ENCODE measurements at places on chromosomes 7 and 10.

DNA sequence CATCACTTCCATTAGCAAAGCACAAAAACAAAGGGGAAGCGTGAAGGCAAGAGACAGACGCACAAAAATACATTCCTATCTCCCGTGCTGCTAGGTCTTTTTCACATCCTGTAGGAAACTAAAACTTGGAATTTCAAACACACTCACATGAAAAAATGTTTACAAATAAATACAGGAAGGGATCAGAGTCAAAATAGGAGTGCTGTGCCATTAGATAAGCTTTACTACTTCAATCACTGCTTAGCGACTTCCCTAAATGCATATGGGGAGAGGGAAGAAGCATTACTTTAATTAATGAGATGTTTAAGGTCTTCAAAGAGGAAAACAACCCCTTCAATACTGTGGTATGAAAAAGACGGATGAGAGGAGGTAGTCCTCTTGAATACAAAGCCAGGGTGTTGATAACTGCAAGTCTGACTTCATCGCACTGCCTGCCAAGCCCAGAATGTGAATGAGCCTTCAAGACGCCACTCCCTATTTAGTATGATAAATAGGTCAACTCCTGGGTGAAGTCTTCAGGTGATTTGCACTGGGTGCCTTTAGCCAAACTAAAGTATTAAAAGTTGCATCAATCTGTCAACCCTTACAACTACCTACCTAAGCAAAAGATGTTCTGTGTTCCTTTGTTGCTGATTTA lies 13.9 kb downstream of the PARD3 start:
- DNase-seq: no peak

DNA sequence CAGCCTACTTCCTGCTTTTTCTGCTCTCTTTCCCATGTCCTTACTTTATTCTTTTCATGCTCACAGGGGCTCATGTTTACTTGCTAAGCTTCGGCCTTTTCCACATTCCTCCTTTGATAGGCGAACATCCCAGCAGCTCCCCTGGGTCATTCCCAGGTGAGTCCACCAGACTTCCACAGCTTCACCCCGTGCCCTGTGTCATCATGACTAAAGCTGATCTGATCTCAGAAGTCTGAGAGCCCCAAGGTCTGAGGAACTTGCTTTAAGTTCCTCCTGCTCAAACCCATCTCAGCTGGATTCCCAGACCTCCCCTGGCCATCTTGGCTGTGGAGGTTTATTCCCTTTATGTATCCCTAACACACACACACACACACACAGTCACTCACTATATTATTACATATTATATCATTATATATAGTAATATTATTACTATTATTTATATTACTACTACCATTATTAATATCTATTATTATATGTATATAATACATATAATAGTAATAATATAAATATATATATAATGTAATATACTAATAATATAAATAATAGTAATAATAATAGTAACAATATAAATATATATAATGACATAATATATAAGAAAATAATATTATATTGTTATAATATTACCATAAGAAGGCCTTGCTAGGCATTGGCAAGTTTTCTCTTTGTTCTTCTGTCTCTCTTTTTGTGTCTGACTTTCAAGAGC lies 295.9 kb downstream of the PTEN start:
- DNase-seq: no peak

DNA sequence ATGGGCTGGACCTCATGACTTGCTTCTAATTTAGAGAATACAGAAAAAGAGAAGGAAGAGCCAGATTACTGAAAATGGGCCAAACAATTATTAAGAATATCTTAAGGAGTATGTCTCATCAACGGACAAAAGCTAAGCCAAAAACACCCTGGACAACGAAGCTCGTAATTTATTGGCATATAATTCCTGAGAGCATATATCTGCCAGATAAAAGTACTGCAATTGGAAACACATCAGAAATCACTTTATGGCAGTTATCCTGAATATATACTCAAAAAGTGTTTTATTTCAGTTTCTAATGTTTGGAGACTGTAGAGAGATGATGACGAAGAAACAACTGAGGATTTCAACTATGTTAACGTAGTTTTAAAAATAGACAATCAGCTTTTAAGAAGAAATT lies 211.8 kb downstream of the CSTF2T start:
- DNase-seq: no peak

DNA sequence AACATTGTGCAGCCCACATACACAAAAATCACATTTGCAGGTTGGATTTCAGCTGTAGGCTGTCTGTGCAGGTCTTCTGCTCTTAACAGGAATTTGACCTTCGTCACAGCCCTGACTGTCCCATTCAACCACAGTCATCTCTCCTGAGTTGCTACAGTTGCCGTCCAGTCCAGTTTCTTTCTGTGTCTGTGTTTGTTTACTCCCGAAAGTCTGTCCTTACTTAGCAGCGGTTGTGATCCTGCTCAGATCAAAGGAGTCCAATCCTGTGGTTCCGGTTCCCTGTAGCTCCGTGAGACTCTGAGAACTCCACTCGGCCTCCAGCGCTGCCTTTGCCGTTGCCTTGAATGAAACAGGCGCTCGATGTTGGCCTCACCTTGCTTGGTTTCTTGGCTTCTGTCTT lies 111.6 kb upstream of the GATA3 start:
- DNase-seq: no peak

DNA sequence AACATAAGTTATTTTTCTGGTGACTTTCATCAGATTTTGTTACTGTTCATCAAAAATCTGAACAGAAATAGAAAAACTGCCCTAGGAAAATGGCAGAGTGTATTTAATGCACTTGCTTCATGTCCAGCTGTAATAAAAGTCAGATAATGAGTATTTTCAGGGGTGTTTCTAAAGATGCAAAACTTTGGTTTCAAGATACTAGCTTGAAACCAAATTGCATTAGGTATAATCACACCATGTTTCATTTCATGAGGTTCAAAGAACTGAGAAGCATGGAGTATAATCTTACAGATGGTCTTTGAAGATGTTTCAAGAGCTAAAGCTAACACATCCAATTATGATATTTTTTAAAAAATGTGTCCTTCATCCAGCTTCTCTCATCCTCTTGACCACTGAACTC lies 128.9 kb downstream of the NRCAM start:
- DNase-seq: no peak

- DNase-seq: no peak
Measured at GRCh38 chr7:46424934-46425333, 503.9 kb upstream of the IGFBP3 start.

GRCh38 chr10:123385508-123386080 lies 231.4 kb downstream of the BUB3 start:
- no peak for DNase-seq

DNA sequence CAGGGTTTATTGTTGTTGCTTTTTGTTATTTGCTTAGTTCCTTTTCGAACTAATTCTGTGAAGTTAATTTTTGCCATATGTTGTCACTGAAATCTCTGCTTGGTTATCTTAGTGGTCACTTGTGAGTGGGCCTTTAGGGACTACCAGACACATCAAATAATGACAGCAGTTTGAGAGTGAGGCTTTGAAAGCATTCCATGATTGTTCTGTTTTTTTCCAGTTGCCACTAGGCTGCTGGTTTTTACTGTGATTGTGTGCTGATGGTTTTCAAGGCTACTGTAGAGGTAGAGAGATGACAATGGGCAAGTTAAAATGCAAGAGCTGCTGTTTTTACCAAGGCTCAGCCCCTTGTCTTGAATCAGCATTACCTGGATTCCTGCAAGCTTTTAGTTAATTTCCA lies 20.0 kb downstream of the SEPTIN7 start:
- no peak for DNase-seq

GRCh38 chr10:83522881-83523386 lies 616.4 kb upstream of the GHITM start:
- DNase-seq: no peak

GRCh38 chr10:51030480-51030879 lies 43.8 kb upstream of the PRKG1 start:
- no peak for DNase-seq

- no peak for DNase-seq
Measured at GRCh38 chr7:25891591-25891990, 260.4 kb upstream of the NFE2L3 start.

GRCh38 chr7:79227044-79227443 lies 226.4 kb downstream of the MAGI2 start:
- DNase-seq: no peak

DNA sequence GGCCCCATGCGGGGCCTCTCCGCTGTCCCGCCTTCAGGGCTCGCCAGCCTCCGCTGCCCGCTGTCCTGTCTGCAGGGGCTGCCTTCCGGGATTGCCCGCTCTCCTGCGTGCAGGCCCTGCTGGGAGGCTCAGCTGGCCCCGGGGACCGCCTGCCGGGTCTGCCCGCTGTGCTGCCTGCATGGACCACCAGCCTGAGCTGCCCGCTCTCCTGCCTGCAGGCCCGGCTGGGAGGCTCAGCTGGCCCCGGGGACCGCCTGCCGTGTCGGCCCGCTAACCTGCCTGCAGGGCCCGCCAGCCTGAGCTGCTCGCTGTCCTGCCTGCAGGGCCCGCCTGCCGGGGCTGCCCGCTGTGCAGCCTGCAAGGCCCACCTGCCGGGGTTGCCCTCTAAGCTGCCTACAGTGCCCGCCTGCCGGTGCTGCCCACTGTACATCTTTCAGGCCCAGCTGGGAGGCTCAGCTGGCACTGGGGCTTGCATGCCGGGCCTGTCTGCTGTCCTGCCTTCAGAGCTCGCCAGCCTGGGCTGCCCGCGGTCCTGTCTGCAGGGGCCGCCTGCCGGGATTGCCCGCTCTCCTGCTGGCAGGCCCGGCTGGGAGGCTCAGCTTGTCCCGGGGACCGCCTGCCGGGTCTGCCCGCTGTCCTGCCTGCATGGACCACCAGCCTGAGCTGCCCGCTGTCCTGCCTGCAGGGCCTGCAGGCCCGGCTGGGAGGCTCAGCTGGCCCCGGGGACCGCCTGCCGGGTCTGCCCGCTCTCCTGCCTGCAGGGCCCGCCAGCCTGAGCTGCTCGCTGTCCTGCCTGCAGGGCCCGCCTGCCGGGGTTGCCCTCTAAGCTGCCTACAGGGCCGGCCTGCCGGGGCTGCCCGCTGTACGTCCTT lies 165.1 kb downstream of the GLRX3 start:
- DNase-seq: peak; percentile 24

- no peak for DNase-seq
Measured at GRCh38 chr7:47186316-47186715, 395.6 kb downstream of the TNS3 start.

DNA sequence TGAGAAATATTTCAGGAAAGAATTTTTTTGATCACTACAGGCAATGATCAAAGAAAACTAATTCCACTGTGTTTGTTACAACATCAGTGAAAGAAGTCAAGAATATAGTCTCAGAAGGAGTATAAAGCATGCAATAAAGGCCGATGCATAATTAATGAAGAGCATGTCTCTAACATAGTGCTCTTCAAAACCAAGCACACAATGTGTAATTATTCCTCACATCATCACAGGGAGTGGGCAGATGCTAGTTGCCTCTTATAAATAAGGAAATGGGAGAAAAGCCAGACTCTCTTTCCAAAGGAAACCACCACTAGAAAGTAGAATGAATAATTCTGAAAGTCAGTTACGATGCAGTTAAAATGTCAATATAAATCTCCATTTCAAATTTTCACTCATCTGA lies 220.1 kb downstream of the TEX36 start:
- DNase-seq: no peak

DNA sequence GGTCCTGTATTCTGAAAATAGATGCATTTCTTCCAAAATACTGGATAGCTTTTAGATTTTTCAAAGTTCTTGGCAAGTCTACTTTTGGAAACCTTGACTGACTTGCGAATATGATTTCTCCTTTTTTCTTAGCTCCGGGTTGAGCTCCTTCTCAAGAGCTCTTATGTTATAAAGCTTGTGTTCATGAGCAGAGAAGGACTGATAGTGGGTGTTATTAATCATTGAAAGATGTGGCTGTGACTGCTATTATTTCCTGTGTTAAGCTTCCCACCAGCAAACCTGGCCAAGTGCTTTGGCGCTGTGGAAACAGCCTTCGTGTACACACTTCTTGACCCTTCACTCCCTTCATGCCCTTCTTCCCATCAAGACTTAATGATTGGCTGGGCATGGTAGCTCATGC lies 98.2 kb downstream of the KIAA1217 start:
- DNase-seq: no peak

- no peak for DNase-seq
Measured at GRCh38 chr7:136018104-136018503, 40.9 kb upstream of the MTPN start.

- DNase-seq: peak; percentile 38
Measured at GRCh38 chr10:133378251-133379096, 588 bp upstream of the PAOX start.

DNA sequence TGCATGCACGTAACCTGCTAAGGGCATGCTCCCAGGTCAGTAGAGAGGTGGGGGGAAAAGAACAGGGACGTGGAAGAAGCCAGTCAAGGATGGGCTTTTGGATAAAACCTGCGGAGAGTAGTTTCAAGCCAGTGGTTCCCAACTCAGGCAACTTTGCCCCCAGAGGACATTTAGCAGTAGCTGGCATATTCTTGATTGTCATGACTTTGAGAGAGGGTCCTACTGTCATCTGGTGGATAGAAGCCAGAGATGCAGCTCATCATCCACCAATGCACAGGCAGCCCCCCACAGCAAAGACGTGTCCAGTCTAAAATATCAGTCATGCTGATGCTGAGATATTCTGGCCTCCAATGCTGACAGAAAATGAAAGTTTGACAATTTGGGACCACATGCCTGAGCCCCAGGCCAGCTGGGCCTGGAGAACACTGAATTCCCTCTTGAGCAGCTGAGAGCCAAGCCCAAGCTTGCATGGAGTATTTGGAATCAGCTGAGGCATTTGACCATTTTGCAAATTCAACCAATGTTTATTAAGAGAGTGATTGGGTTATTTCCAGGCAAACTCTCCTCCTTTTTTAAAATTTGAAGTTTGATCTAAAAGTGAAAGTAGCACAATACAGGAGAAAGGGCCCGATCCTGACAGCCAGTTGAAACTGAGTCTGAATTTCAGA lies 110.0 kb upstream of the C7orf33 start:
- no peak for DNase-seq

DNA sequence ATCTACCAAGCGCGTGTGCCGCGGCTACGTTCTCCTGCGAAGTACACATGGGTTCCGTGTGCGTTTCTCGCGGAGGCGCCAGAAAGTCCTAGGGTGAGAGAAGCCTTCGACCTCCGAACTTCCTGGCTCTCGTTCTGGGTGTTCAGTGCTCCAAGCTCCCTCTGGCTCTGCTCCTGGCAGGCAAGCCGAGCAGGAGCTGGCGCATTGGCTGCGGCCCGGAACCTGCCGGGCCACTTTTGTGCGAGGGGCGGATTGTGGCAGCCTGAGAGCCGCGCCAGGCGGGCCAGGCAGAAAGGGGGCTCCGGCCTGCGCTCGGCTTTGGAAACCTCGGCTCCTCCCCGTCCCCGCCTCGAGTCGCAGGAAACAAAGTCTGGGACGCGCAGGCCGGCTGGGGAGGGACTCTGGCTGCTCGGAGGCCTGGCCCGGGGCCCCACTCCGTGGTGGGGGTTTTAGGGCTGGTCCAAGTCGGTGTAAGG lies 9.6 kb downstream of the EMX2 start:
- DNase-seq: no peak

- DNase-seq: no peak
Measured at GRCh38 chr7:150341263-150342120, at the start of gene RARRES2. Gene RARRES2 (minus strand): TSS chr7:150341629. CDS start chr7:150340609, 1,020 bp downstream.

- DNase-seq: no peak
Measured at GRCh38 chr7:144390481-144390880, 13.0 kb downstream of the NOBOX start.

All from stimulated activated CD8-positive, alpha-beta memory T cell treated with anti-CD3 and anti-CD28 coated beads, Interleukin-15, amount 100 ng/mL, for 48 hours (primary cell).